PC-9 (cell line): ENCODE measurements at places on chromosomes 3 and 15.
A peak's percentile ranks its signal among the peaks of the same experiment; 100 is the strongest.

DNA sequence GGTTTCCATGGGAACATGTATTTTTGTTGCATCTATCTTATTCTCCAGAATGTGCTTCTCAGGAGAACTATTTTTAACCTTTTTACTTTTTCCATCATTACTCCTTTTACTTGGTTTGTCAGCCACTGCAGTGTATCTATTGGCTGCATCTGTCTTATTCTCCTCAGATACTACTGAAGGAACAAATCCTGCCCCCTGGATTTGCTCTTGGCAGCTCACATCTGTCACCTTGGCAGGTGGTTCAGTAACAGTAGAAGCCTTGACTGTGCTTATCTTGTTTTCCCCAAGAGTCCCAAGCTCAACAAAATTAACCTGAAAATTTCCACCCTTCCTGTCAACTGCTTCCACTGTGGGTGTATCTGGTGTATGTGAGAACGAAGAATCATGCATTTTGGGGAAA lies 106.0 kb downstream of the MAP4 start:
- DNase-seq = no peak

DNA sequence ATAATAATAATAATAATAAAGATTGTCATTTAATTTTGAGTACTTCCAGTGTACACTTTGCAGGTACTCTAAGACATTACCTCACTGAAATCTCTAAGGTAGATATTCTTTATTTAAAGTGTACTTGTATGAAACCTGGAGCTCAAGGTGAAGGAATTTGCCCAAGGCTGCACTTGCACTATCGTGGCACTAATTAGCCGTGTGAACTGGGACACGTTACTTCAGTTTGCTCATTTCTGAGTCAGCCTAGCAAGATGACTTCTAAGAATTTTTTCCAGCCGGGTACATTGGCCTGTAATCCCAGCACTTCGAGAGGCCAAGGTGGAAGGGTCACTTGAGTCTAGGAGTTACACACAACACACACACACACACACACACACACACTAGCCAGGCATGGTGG lies 33.5 kb downstream of the MLH1 start:
- no peak for DNase-seq

DNA sequence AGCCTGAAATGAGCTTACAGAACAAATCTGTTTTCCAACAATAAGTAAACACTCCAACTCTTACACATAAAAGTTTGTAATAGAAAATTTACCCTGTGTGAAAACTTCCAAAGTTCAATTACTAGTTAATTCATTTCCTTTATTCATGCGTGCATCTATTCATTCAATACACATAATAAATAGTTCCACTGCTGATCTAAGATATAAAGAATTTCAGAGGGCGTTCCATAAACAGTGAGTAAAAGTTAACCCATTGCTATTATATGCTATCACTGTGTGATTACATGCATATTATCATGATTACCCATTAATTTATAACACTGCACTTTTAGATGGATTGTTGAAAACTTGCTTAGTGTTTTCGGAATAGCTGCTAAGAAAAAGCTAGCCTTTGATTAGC lies 36.2 kb upstream of the CFAP20DC start:
- DNase-seq = no peak

DNA sequence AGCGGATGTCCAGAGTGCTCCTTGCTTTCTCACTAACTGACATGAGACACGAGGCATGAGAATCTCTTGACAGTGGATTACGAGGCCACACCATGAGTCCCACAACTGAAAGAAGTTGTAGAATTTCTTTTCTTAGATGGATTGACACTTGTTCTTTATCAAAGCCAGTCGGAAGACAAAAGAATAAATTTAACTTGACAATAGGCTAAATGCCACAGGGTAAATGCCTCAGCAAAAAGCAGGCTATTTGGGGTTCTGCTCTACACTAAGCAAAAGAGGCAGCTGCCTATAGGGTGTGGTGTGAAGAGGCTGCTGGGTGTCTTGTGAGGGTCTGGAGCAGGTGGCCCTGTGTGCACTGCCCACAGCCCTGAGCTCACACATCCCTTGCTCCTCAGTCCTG lies 135.1 kb upstream of the SEMA6D start:
- DNase-seq = no peak

- DNase-seq = peak; percentile 36
Measured at GRCh38 chr3:159627634-159628033, 361.0 kb upstream of the IL12A start.

DNA sequence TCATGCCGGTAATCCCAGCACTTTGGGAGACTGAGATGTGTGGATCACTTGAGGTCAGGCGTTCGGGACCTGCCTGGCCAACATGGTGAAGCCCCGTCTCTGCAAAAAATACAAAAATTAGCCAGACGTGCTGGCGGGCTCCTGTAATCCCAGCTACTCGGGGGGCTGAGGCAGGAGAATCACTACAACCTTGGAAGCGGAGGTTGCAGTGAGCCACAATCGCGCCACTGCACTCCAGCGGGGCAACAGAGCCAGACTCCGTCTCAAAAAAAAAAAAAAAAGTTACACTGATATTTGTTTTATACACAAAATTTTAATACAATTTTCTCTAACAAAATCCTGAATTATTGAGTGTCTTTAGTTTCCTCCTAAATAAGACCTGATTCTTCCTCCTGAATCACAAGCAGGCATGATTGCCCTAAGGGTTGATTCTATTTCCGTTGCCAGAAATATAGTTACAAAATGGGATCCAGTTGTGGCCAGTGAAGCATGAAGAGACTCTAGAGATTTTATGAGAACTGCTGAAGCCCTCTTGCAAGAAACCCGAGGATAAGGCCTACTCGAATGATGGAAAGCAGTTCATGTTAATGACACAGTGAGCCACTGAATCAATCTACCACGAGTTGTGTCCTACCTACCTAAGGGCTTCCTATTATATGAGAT lies 9.6 kb upstream of the SMARCC1 start:
- no peak for DNase-seq

GRCh38 chr3:111314181-111314873 lies 227.7 kb upstream of the CD96 start:
- no peak for DNase-seq

- no peak for DNase-seq
Measured at GRCh38 chr3:195189821-195190220, 81.1 kb downstream of the XXYLT1 start.

GRCh38 chr3:148625991-148626390 lies 71.7 kb upstream of the AGTR1 start:
- no peak for DNase-seq

- DNase-seq = no peak
Measured at GRCh38 chr3:185939721-185940120, 1.9 kb upstream of the TRA2B start.

DNA sequence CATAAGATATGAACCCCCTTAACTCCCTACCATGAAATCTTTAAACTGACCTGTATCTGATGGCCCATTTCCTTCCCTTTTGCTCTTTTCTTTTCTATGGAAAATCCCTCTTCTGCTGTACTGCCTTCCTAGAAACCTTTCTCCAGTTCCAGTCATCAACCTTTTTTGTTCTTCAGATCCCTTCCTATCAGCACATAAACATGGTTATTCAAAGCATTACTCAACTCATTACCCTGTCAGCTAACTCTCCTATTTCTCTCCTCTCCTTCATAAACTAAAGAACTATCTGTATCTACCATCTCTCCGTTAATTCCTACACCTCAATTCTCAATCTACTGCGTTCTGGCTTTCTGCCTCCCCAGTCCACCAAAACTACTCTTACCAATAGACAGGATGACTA lies 13.0 kb downstream of the TERC start:
- DNase-seq = no peak

DNA sequence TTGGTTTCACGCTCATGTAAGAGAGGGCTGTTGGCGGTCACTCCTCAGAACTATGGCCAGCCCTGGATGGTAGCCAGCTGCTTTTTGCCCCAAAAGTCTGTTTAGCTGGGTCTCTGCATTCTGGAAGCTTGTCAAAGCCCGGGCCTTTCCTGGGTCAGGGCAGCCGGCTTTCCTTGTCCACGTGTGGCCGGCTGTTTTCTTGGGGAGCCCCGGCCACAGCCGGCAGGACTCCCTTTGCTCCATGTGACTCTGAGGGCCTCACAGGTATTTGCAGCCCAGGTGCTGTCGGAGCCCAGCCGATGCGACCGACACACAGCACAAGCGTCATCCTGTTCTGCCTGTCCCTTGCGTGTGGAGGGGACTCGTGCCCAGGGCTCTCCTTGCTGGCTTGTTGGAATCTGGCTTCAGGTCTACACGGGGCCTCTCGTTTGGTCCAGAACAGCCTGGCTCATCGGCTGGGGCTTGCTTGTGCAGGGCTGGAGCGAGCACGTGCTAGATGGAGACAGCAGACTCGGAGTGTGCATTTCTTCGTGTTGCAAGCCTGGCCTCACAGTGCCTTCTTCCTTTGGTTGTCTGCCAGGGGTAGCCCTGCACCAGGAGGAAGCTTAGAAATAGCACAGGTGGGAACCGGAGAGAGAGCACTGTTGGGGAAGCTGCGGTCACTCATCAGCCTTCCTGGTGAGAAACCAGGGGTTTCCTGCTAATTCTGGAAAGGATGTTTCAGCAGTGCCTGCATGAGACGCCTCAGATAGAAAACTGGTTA lies 51.5 kb downstream of the PGPEP1L start:
- DNase-seq = no peak

DNA sequence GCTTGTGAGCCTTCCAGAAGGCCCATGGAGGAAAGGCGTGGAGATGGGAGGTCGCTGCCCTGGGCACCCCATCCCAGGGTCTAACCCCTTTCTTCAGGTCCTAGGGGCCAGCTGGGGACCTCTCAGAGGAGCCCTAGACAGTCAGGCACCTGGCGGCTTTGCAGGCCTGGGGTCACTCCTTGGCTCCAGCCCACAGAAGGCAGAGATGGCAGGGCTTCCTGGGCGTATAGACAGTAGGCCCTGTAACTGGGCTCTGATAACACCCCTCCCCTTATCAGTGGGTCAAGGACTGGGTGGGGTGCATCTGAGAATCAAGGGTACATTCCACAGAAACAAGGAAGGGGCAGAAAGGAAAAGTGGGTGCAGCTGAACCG lies 16.7 kb downstream of the ZDHHC19 start:
- no peak for DNase-seq

DNA sequence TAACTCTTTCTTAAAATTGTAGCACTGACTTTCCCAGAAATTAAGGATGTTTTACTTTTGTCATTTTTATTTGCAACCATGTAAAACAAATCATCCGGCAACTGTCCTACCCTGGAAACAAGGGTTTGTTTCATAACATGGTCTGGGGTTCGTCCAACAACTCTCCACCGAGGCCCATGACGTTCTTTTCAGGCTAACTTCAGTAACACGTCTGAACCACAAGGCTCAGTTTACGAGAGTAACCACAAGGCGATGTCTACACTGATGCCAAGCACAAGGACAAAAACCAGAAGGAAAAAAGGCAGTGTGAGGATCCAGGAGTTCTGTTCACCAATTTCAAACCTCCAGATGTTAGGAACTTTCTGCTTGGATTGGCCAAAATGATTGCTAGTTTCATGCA lies 546.1 kb downstream of the NTRK3 start:
- no peak for DNase-seq

GRCh38 chr3:157930000-157930780 lies 176.0 kb downstream of the SHOX2 start:
- no peak for DNase-seq

- no peak for DNase-seq
Measured at GRCh38 chr3:13207578-13207922, 134.3 kb upstream of the IQSEC1 start.

DNA sequence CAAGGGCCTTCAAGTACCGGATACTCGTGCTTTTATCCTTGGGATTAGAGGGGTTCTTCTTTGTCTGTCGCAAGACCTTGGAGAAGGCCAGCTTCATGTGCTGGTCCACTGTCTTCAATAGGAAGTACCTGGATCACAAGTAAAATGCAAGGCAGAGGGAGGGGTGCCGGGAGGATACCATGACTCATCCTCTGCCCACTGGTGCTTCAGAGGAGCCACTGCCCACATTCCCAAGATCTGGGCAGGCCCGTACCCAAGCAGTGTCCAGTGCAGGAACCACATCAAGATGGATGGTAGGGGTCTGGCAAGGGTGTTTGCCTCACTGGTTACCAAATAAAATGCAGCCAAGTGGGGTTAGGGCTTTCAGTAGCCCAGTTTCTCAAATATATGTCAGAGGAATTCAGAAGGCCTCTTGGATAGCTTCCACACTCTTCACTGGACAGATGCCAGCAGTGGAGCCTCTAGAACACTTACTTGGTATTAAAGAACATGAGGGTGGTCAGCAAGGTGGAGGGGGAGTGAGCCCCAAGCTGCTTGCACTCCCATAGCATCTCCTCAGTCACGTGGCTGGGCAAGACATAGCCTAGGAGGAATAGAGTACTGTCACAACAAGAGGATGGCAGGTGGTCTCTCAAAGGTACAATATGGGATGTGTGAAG lies 3.6 kb upstream of the IMPDH2 start:
- DNase-seq = no peak

- no peak for DNase-seq
Measured at GRCh38 chr3:124960698-124961097, 26.1 kb upstream of the MUC13 start.

- DNase-seq = no peak
Measured at GRCh38 chr3:60079076-60079475, 1029.3 kb upstream of the CFAP20DC start.

- DNase-seq = no peak
Measured at GRCh38 chr15:57109005-57109404, 190.6 kb downstream of the TCF12 start.

DNA sequence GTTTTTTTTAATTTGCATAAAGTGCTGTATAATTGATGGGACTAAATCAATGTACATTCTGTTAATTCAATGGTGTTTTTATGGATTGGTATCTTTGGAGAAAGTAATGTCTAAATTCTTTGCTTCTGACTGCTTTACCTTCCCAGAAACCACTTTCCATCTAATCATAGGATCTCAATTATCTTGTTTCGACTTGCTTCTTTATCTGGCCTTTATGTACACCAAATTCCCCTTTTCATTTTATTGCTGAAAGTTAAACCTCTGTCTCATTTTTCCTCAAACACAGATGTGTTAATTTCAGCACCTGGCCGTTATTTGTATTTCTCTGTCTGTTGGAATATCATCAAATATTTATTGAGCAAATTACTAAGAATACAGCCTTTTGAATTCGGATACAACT lies 287.3 kb upstream of the GBE1 start:
- DNase-seq = no peak

DNA sequence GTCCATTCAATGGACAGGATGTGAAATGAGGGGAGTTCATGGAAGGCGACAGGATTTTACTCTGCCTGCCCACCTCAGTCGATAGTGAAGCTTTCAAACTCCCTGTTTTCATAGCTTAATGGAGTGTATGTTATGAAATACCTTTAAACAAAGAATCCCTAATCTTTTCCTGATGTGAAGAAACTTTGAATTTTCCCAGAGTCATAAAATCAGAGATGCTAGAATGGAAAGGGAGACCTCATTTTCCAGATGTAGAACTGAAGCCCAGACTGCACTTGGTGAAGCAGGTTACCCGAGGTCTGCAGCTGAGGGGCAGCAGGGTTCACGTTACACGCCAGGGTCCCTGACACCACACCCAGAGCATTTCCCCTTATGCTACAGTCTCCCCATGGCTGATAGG lies 34.7 kb upstream of the LACTB start:
- no peak for DNase-seq

GRCh38 chr3:123154020-123154985 lies 47.4 kb upstream of the SEC22A start:
- DNase-seq = no peak

- no peak for DNase-seq
Measured at GRCh38 chr3:12656193-12656592, 7.7 kb downstream of the RAF1 start.
